ENCODE measurements at places on chromosomes 7 and 10.

GRCh38 chr10:14692344-14693076, 82.2 kb downstream of the FAM107B start:
- no peak for DNase-seq

GRCh38 chr10:99849536-99849935, 67.1 kb downstream of the ABCC2 start:
- no peak for DNase-seq

DNA sequence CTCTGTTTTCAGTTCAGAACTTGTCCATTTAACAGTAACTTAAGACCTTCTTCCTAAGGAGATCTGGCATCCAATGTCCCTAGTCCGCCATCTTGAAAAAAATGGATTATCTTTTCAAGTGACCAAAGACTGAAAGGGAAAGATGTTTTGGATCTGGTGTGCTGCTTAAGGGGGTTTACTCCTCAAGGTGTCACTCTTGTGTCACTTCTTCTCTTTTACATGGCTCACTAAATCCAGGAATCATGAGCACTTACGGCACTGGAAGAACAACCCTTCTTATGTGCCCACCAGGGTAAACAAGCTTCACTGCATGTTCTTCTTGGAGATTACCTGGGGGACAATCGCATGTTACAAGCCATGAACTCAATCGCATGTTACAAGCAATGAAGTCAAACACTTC, 43.7 kb downstream of the ANXA8 start:
- no peak for DNase-seq

DNA sequence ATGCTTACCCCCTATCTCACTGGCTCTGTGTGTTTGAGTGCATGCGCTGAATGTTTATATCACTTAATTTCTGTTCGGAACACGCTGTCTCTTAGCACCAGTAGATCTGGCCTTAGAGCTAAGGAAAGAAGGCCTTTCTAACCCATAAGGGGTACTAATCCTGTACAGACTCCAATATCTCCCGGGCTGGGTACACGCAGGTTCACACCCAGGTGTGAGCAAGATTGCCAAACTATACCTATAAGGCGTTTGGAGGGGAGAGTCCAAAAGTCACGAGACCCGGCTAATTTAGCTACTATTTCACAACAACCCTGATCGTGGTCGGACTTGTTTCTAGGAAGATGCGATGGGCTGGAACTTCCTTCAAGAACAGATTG, 727 bp upstream of the PDSS1 start:
- no peak for DNase-seq

- DNase-seq: no peak
Observed at GRCh38 chr10:118254654-118255053, 87.5 kb downstream of the FAM204A start.

- no peak for DNase-seq
Observed at GRCh38 chr10:90089719-90090118, 388.3 kb downstream of the KIF20B start.

- DNase-seq: no peak
Observed at GRCh38 chr10:125006921-125007426, 65.1 kb downstream of the ZRANB1 start.

- no peak for DNase-seq
Observed at GRCh38 chr7:17654940-17655339, 285.4 kb downstream of the SNX13 start.

- no peak for DNase-seq
Observed at GRCh38 chr10:2970190-2970823, 97.0 kb upstream of the PFKP start.

- no peak for DNase-seq
Observed at GRCh38 chr7:114722562-114722961, 199.3 kb upstream of the MDFIC start.

- no peak for DNase-seq
Observed at GRCh38 chr7:33339074-33339790, 209.9 kb downstream of the BBS9 start.

GRCh38 chr7:47466832-47467231, 115.1 kb downstream of the TNS3 start:
- DNase-seq: no peak

DNA sequence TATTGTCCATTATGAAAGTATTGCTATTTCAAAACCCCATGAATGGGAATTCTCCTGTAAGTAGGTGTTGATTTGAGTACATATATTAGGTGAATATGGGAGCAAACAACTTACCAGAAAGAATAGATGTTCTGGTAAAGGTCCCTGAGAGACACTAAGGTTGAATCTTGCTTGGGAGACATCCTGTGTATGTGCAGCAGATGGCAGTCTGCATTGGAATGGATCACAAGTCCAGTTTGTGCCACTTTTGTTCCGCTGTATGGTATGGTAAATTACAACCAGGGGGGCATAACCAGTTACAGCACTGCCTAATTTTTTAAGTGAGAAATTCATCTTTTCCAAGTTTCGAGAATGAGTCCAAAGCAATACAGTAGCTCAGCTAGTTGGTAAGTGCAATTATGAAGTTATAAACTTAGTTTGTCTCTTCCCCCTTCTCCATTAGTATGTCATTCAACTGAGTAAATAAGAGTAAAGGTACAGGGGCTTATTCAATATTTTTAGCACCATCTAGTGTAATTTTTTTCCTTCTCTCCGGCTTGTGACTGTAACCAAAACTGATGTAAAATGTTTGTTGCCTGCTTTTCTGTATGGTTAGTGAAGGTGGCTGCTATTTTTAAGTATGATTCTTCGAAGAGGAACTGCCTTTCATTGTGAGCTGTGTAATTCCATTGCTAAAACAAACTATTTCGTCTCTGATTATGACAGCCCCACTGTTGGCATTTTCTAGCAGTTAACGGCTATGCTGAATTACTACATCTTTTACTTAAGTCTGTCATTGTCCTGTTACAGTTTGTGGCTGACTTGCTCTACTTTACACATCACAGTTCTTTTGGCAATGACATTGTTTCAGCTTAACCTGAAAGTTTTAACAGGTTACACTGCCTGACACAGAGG, 2.8 kb downstream of the MCU start:
- peak; percentile 26 for DNase-seq

DNA sequence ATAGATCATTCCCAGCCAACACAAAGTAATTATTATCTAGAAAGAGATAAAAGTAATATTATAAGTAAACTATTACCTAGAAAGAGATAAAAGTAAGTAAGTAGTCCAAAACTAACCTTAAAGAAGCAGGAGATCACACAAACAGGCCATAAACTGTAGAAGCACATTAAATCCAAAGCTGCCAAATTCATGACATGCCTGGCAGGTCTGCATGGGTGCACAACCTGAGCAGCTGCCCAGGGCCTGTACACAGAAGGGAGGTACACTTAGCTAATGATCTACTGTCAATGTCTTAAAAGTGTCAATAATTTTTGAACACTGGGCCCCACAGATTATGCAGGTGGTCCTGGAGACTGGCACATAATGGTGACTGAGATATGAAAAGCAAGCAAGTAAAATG, 196.5 kb downstream of the GRM8 start:
- DNase-seq: no peak

DNA sequence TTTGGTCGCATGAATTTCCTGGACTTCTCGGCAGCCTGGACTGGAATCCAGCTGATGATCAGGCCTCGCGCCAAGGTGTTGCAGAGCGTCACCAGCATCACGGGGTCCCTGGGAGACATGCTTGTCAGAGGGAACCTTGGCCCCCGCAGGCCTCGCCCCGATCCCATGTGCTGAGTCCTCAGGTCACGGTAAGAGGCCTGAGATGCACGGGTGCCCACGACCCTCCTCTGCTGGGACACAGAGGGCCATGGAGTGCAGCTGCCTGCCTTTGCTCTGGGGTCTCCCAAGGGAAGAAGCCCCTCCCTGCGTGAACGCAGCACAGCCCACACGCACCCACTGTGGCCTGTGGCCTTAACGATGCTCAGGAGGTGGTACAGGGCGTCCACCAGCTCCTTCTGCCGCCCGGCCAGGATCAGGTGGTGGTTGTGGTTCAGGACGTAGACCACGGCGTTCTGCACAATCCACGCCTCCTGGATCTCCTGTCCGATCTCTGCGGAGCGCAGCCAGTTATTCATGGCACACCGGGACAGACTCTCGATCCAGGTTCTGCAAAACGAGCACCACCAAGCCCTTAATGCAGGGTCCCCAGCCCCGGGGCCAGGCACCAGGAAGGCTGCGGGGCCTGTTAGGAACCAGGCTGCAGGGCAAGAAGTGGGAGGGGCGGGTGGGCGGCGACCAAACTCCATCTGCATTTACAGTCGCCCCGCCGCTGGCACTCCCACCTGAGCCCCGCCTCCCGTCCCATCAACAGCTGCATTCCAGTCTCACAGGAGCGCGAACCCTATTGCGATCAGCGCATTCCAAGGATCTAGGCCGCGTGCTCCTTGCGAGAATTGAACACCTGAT, 29.4 kb downstream of the CFAP46 start:
- DNase-seq: no peak

DNA sequence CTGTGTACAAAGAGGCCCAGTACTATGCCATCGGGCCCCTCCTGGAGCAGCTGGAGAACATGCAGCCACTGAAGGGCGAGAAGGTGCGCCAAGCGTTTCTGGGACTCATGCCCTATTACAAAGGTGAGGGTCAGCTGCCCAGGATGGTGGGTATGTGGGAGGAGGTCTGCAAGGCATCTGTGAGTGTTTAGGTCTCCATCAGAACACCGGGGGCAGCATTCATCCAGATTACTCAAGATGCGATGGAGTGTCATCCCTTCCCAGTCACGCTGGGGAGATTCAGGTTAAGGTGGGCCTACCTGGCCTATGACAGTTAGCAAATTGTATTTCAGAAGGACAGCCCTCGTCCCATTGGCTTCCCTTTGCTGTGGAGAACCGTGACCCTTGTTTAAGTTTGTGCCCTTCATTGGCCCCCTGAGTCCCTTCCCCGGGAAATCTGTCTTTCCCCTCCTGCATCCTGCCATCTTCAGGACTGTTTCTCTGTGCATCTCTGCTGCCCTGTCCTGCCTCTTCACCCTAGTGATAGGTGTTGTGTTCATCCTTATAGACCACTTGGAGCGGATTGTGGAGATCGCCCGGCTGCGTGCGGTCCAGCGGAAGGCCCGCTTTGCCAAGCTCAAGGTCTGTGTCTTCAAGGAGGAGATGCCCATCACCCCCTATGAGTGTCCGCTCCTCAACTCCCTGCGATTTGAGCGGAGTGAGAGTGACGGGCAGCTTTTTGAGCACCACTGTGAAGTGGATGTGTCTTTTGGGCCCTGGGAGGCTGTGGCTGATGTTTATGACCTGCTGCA, 9.8 kb downstream of the KCTD7 start:
- no peak for DNase-seq

DNA sequence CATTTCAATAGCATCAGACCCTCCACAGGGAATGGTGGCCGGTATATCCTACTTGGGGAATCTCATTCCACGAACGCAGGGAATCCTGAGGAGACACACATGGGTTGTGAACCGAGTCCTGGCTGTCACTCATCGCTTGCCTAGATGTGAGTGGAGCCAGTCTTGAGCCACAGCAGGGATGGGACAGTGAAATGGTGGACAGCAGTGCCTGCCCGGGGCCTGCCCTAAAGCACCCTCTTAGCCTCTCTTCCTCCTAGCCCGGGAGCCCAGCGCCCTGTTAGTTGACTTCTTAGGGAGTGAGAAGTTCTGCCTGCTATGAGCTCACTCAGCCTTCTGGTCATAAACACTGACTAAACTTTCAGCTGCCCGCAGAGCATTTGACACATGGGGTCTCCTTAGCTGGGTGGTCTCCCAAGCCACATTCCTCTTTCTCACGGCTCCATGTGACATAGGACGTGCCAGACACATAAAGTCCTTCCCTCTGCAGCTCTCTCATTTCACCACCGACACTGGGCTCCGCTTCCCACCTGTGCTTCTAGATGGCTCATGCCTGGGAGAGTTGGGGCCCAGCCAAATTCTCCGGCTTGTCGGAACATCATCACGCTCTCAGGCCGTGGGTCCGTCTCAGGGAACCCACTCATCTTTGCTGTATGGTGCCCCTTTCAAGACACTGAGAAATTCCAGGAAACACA, 60.9 kb downstream of the TCERG1L start:
- no peak for DNase-seq

DNA sequence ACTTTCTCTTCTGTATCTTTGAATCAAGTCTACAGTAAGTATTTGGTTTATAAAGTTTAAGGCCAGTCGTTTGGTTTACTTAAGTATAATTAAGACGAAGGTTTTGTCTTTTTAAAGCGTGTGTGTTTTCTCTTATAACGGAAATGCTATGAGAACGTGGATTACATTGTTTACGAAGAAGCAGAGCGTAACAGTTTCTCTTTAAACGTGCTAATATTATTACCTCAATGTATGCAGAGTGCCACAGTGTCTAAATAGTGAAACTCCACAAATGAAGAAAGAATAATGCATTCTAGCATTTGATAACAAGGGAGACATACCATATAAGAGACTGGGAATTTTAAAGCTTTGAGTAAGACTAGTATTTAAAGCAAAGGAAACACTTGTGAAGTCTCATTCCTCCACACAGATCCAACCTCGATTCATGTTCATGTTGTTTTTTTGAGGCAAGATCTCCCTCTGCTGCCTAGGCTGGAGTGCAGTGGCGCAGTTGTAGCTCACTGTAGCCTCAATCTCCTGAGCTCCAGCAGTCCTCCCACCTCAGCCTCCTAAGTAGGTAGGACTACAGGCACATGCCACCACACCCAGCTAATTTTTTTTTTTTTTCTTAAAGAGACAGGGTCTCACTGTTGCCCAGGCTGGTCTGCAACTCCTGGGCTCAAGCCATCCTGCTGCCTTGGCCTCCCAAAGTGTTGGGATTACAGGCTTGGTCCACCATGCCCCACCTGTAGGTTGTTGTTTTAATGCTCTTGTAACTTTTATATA, 75.1 kb downstream of the ANKRD61 start:
- DNase-seq: no peak

DNA sequence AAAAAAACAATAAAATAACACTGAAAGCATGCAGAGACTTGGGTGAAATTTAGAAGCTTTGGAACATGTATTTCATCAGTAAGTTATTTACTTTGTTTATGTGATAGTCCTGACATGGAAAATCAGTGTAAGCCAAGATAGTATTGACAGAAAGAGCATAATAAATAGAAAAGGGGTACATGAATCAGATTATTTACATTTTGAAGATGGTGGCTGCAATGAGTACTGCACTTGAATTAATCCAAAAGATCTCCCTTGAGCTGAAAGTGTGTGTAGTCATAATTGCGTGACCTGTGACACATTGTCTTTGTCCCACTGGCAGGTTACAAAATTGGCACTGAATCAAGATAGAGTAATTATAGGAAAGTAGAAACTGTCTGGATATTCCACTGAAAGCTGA, 562.9 kb downstream of the GFRA1 start:
- DNase-seq: no peak

GRCh38 chr10:79145517-79146470, 77.0 kb downstream of the ZMIZ1 start:
- no peak for DNase-seq

DNA sequence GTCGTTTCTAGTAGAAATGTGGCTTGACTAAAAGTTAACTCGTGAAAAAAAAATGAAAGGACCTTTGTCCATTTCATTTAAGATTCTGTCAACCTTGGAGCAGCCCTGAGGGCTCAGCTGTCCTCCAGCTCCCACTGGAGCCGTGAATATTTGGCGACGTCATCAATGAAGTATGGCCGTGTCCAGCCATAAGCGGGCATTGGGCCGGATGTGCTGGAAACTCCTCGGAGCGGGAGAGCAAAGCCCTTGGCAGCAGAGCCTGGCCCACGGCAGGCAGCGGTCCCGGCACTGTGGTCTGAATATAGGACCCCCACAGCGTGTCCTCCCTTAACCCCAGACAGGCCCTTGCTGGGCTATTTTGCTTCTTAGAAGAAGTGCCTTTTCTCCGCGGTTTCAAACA, 50.0 kb downstream of the JAKMIP3 start:
- DNase-seq: no peak

- DNase-seq: no peak
Observed at GRCh38 chr10:126242397-126243260, 145.6 kb downstream of the ADAM12 start.

- DNase-seq: no peak
Observed at GRCh38 chr7:134108802-134109201, 18.3 kb upstream of the LRGUK start.

Data from 8988T (cell line).